ENCODE measurements at places on chromosomes 1 and 21.
A peak's percentile ranks its signal among the peaks of the same experiment; 100 is the strongest.

DNA sequence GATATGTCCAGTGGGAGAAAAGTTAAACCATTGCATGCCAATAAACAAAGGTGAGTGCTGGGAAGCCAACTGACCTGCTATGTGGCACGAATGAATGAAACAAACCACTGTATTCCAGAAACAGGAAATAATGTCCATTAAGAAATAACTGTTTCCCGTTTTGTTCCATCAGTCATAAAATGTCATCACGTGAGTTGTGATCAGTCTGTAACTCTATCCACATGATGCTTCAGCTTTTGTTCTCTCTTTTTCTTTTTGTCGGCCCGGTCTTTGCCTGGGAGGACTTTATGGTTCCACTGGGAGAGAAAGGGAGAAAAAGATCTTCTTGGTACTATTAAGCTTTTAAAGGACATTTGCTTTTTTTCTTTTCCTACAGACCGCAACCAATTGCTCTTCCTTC is 179.9 kb downstream of the TGFB2 start:
- no peak for DNase-seq

DNA sequence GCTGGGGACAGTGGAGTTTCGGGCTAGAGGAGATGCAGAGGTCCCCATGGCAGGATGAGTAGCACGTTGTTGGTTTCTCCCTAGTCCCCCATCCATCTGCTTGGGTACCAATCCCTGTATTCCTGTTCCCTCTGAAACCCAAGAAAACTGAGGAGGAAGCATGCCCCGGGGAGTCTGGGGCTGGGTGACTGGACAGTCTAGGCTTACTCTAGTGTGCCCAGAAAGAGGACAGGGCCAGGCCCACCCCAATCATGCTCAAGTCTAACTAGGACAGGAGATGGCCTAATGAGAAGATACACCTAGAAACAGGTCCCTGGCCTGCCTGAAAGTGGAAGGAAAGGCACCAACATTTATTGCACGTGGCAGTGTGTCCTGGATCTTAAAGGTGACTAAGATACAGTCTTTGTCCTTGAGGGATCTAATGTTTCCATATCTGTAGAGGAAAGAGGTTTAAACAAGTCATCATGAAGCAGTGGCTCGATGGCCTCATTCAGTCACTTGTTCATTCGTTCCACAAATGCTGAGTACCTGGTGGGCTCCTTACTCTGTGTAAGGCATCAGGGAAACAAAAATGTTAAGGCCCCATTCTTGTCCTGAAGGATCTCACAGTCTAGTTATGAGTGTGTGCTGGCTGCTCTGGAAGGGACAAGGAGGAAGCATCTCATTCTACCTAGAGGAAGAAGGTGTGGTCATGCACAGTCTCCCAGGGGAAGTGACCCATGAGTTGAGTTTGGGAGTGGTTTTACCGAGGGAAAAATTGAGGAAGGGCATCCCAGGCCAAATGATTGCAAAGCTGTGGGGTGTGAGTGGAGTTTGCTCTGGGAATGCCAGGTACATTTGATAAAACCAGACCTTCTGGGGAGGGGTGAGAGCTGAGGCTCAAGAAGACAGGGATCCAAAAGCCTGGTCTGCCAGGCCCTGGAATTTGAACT is 10.0 kb downstream of the CDK18 start:
- no peak for DNase-seq

- no peak for DNase-seq
Observed at GRCh38 chr1:41381692-41382479, 20.7 kb downstream of the FOXO6 start.

- DNase-seq, result no peak
Observed at GRCh38 chr1:13706046-13706445, 6.1 kb downstream of the PRDM2 start.

DNA sequence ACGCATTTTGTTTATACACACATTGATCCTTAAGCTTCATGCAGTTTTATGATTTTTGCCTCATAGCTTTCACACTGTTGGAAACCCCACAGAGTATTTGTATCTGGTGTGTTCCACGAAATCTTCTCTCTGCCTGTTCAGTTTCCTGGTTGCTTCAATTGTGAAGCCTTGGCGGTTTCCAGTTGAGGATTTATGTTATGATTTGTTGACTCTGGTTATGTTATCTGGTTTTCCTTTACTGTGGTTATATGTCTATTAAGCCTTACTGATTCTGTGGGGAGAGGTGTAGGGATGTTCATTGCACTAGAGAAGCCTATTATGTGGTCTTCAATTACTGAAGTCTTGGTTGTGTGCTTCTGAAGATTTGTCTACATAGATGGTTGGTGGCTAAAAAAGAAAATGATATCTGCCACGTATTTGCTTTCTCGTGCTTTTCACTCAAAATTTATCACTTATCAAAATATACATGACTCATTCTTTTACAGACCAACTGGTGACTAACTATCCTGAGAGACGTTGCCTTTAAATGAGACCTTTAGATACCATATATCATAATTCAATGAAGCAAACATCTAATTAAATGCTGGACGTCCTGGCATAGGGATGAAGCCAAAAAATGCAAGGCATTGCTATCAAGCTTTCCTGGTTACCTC is 488.0 kb upstream of the B3GALT2 start:
- no peak for DNase-seq

GRCh38 chr1:179831852-179832699 is 45.5 kb downstream of the TOR1AIP2 start:
- DNase-seq, result no peak

- peak; percentile 16 for DNase-seq
Observed at GRCh38 chr1:234975122-234975940, 153.3 kb downstream of the TOMM20 start.

GRCh38 chr1:186308264-186309060 is 66.6 kb downstream of the TPR start:
- no peak for DNase-seq

- no peak for DNase-seq
Observed at GRCh38 chr1:208187499-208188041, 56.6 kb downstream of the PLXNA2 start.

DNA sequence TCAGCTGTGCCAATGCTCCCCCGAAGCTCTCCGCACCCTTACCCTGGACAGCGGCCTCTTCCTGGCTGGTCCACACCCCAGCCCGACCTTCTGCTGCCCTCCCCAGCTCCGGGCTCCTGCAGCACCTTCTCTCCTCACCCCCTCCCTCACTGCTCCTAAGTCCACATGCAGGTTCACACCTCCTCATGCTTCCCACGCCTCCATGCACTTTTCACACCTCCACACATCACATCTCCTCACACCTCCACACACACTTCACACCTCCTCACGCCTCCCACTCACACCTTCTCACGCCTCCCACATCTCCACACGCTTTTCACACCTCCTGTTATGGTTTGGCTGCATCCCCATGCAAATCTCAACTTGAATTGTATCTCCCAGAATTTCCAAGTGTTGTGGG is 18.9 kb downstream of the GPR137B start:
- DNase-seq, result no peak

- DNase-seq, result no peak
Observed at GRCh38 chr1:28449904-28450303, 55.9 kb upstream of the RCC1 start.

DNA sequence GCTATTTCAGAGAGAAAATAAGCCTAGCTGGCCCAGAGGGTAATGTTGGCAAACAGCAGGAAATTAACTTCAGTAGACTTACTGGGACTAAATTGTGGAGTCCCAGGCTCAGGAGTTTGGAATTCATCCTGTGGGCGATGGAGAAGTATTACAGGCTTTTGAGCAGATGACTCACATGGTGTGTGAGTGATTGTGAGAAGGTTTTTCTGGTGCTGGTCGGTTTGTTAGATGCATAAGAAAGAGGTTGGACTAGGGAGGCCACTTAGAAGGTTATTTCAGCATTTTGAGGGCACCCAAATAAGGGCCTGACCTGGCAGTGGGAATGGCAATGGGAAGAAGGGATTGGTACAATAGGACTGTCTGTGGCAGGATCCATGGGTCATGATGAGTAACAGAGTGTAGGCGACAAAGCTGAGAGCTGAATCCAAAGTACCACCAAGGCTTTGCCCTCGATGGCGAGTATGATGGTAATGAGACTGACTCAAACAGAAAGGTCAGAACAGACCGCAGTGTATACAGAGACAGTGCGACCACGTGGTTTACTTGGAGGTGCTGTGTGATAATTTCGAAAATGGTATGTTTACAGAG is 69.2 kb upstream of the KIF26B start:
- no peak for DNase-seq

DNA sequence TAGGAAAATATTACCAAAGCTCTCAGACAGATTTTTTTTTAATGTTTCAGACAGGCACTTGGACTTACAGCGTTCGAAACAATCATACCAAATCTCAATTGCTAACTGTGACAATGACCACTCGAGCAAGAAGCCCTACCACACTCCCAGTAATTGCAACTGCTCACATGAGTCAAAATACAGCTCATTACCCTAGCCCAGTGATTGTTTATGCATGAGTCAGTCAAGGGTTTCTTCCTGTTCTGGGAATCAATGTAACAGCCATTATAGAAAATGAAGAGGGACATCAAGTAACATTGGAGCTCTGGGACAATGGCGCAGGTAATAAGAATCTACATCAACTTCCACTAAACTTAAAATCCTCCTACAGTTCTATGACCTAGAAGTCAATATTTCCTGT is 56.1 kb upstream of the SH3GLB1 start:
- DNase-seq, result no peak

- no peak for DNase-seq
Observed at GRCh38 chr1:192600275-192600674, 24.7 kb downstream of the RGS1 start.

GRCh38 chr21:25801217-25802014 is 66.6 kb downstream of the GABPA start:
- DNase-seq, result peak; percentile 86

GRCh38 chr1:233006541-233006973 is 56.1 kb downstream of the NTPCR start:
- no peak for DNase-seq

DNA sequence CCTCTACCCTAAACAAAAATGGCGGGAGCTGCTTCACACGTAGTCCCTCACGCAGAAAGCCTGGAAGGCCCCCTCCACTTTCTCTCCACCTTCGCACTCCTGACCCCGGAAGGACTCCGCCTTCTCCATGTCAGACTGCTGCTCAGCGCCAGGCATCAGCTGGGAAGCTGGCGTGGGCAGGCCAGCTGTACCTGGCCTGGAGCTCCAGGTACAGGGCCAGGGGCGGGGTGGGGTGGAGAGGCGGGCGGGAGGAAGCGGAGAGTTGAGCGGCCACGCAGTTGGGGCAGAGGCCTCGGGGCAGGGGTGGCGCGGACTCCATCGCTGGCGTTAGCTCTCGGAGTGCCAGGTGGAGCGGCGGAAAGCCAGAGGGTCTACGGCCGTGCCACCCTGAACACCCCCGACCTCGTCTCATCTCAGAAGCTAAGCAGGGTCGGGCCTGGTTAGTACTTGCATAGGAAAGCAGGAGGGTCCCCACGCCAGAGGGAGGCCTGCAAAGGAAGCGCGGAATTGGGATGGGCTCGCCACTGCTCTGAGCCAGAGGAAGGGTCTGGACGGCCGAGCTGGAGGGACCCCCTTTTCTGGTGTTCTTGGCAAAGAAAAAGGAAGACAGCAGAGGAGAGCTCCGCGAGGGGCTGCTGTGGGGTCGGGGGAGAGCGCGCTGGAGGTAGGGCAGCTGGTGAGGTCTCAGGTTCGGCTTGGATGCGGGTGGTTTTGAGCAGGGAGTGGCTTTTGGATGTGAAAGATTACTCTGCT is at the start of gene MIGA1:
Gene MIGA1 (plus strand): TSS at position 121 of the 753 bp plus-strand sequence. CDS start 3,604 bp downstream, outside the sequence.
- peak; percentile 87 for DNase-seq

DNA sequence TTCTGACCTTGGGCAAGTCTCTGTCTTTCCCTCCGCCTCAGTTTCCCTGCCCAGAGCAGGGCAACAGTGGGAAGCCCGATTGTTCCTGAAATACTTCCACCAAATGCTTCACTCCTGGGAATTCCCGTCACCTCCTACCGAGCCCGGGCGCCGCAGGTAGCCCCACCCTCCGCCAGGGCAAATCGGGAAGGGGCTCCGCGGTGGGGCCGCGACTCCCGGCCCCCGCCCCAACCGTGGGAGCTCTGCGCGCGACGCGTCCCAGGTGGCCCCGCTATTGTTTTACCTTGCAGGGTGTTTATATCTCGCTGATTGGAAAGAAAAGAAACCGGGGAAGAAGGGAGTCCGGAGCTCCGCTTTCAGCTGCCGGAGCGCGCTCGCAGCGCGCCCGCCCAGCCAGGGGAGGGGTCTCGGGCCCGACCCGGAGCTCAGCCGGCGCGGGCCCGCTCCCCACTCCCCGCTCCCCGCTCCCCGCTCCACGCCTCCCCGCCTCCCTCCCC is 407 bp downstream of the IGSF3 start:
- DNase-seq, result no peak

- no peak for DNase-seq
Observed at GRCh38 chr1:91575909-91576519, 75.4 kb downstream of the CDC7 start.

DNA sequence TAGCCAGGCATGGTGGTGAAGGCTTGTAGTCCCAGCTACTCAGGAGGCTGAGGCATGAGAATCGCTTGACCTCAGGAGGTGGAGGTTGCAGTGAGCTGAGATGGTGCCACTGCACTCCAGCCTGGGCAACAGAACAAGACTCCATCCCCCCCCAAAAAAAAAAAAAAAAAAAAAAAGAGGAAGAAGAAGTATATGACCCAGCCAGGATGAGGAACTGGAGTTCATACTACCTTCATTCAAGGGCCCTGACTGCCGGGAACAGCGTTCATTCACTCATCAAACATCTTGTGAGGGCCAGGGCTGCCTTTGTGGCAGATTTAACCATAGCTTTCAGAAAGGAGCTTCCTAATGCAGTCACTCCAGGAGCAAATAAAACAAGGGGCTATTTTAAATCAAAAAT is 127.6 kb downstream of the MRPS6 start:
- DNase-seq, result no peak

DNA sequence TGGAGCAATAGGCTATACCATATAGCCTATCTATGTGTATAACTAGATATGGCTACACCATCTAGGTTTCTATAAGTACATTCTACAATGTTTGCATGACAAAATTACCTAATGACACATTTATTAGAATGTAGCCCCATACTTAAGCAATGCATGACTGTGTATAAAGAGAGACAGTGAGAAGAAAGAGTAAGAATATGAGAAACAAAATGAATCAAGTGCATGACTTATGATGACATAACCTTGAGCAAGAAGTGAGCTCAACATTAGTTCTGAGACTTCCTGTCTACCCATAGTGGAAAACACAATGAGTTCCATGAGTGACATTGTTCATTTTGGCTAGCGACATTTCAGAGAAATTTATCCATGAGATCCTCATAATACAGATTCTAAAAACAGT is 10.1 kb downstream of the SLC44A5 start:
- DNase-seq, result no peak

DNA sequence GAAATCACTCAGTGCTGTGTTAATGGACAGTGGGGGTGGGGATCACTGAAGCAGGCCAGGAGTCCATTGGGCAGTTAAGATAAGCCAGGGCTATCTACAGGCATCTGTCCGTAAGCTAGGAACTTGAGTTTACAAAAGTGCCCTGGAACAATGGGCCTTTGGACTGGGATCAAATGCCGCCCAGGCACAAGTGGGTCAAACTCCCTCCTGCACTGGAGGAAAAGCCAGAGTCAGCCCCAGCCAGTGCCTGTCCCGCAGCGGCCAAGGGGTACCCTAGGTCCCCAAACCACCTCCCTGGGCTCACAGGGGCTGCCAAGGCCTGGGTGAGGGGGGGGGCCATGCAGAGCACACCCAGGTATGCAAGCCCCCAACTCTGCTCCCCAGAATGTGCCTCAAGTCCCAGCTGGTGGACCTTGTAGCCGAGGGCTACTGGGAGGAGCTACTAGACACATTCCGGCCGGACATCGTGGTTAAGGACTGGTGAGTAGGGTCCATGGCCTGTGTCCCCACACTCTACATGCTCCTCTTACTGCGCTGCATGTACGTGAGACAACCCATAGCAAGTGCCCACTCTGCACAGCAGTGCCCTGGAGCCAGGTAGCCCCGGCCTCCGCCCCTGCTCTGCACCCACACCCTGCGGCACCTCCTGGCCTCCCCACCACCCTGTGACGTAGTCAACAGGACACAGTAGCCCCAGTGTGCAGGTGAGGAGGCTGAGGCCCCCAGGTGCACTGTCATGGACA is 7.7 kb downstream of the FBXO6 start:
- no peak for DNase-seq

Data from suprapubic skin (tissue), 4 donors.